SK-N-SH (cell line): ENCODE measurements at places on chromosomes 11 and 22.

GRCh38 chr11:57871231-57871630 lies 109.6 kb downstream of the CTNND1 start:
- DNase-seq, result no peak

DNA sequence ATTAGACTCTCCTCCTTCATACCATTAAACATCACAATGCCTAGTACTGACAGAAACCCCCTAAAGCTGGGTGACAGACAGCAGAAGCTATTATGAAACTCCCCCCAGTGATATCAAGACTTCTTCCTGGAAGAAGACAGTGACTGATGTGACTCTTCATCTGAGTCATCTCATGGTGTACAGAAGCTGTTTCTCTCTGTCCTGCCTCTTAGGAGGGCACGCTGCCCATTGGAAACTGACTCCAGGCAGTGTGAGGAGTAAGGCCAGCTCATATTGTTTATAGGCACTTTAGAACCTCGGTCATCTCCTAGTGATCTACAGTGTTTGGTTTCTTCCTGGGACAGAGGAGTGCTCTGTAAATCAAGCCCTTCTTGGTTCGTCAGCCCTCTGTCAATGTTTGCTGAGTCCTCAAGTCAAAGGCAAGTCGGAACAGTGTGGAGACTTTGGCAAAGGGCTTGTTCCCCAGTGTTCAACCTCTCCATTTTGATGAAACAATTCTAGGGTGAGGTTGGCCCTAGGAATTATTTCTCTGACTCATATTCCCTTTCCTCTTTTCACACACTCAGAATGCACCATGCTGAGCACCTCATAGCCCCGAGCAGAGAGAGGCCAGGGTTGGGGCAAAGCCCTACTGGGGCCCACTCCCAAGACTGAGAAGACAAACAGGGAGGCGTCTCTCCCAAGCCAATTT lies 172.5 kb upstream of the TMEM45B start:
- DNase-seq, result no peak

GRCh38 chr11:104624021-104624420 lies 274.2 kb downstream of the CASP12 start:
- DNase-seq, result no peak

DNA sequence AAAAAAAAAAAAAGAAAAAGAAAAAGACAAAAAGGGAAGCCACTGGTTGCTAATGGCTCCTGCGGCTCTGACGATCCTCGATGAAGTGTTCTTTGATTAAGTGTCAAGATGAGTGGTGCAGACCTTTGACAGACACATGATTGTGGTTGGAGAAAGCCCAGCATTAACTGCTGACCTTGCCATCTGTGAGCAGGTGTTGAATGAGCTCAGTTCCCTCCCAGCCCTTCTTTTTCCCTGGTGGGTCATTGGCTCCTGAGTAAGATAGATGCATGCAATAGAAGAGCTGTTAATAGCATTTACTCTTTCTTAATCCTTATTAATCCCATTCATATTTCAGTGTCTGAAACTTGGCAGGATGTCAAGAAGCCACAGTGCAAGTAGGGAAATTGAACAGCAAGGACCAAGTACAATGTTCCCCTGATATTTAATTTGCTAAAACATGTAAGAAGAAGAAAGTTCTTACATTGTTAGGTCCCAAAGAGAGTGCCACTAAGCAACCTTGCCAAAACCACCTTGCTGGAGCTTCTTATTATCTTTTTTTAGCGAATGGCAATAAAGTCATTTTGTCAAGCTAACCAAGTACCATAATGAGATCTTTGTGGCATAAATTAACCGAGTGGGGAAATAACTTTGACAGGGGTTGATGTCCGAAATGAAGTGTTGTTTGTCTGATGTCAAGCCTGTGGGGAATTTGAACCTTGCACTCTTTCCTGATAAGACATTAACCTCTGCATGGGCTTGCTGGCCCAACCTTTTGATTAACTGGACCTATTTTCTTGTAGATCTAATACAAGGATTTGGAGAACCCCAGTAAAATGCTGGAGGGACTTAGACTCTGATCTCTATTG lies 113.7 kb downstream of the PTPRJ start:
- DNase-seq, result no peak

GRCh38 chr11:28793282-28793738 lies 685.1 kb downstream of the METTL15 start:
- no peak for DNase-seq
